NB4 (cell line): ENCODE measurements at places on chromosomes 12 and 14.
A peak's percentile ranks its signal among the peaks of the same experiment; 100 is the strongest.

- peak; percentile 49 for DNase-seq
Measured at GRCh38 chr14:77613201-77613600, 3.2 kb downstream of the SPTLC2 start.

- DNase-seq = no peak
Measured at GRCh38 chr12:88566430-88566829, 13.8 kb downstream of the KITLG start.

DNA sequence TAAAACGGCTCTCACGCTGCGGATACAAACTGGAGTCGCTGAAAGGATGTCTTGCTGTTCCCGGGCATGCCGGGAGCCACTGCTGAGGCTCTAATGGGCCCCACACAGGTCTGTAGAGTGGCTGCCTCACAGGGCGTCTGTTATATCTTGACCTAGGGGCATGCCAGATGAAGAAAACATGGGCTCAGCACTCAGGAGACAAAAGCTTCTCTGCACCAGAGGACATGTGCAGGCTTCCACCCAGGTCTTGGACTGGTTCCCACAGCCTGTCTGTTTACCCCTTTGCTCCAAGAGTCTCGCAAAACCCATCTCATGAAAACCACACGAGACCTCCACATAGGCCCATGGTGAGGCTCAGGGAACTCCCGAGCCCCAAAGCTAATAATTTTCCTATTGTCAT lies 134.2 kb downstream of the RPS29 start:
- no peak for DNase-seq

- DNase-seq = no peak
Measured at GRCh38 chr12:9367201-9367600, 159.0 kb upstream of the PZP start.
